ENCODE measurements at places on chromosomes 2 and 18.

GRCh38 chr2:42194428-42194827 is 25.3 kb downstream of the EML4 start:
- no peak for DNase-seq

DNA sequence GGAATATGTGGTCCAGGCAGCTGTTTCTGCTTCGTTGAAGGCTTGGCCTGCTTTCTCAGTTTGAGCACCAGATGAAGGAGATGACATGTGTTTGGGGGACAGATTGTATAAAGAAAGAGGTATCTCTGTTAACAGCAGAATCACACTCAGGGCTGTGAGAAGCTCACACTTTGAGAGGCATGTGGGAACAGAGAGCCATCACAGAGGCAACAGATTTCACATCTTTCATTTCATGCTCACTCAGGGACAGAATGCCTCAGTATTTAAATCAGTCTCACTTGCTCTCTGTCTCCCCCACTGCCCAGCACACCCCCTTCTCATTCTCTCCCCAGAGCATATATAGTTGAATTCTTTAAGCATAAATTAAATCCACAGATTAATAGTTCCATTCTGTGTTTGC is 37.4 kb downstream of the KIAA2012 start:
- DNase-seq: no peak

- DNase-seq: no peak
Observed at GRCh38 chr2:163133602-163134001, 295.0 kb upstream of the KCNH7 start.

DNA sequence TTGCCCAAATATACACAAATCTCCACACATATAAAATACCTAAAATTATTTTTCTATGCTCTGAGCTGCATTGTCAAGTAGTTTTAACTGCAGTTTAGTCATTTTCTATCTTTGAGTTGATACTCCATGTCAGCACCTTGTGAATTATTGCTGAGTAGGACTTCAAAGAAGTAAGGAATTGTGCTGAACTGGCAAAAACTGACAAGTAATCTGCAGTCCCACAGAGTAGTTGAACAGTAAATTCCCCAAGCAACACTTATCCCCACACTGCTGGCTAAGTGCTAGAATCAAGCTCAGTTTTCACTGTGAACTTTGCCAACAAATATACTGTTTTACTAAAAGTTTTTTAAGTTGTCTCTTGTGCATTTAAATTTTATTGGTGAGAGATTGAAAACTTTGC is 141.8 kb upstream of the ST6GAL2 start:
- no peak for DNase-seq

- no peak for DNase-seq
Observed at GRCh38 chr2:177629357-177630024, 236.9 kb downstream of the AGPS start.

DNA sequence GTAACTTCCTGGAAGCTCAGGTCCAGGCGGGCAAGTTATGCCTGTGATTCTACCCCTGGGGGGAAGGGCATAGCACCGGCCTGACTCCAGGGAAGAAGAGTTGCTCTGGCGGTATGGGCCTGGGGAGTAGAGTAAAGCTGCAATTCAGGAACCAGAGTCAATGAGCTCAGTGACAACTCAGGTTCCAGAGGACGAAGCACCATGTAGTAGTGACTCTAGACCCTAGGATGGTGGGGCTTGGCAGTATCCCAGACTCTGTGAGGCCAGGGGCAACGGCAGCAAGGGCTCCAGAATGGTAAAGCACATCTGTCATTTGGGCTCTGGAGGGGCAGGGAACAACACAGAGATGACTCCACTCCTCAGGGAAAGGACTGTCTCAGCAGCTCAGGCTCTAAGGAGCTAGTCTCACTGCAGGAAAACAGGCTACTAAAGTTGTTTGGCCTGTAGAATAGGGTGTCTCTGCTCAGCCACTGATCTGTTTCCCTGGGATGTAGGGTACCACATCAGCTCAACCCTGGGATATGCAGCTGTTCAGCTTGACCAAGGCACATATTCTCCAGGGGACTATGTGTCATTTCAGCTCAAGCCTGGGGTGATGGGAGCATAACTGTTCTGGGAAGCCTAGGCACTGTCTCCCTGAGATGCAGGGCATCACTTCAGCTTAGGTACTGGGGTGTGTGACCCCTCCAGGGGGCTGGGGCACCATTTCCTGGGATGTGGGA is 36.2 kb upstream of the RHOB start:
- DNase-seq: no peak

DNA sequence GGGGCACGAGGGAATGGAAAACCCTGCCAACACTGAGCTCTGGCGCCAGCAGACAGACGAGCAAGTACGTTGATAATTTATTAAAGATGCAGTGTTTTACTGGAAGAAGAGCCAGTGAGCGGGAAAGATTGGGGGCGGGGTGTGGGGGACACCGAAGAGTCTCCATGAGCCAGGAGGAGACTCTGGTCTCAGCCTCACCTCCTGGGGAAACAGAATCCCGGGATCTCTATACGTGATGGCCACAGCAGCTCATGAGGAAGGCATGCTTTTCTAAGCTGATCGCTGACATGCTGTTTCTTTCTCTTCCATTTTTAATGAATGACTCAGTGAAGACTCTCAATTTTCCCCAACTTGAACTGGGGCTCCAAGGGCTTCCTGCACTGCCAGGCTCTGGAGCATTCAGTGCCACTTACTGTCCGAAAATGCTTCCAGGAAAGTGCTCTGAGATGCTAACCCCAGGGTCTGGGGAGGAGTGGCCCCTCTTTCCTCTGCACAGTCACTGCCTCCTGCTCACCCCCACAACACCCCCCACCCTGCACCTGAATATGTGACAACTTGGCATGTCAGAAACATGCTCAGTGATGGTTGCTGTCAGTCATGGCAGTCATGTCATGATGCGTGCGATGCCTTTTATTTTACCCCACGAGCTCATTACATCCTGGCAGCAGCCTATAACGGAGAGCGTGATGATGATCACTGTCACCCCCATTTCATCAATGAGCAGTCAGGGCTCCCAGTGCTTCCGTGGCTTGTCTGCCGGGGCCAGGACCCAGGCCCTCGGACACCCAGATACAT is 164.2 kb upstream of the CAPN13 start:
- DNase-seq: no peak

- DNase-seq: no peak
Observed at GRCh38 chr2:182522972-182523473, 96.2 kb upstream of the PDE1A start.

GRCh38 chr2:7201851-7202250 is 284.6 kb downstream of the RNF144A start:
- DNase-seq: no peak

DNA sequence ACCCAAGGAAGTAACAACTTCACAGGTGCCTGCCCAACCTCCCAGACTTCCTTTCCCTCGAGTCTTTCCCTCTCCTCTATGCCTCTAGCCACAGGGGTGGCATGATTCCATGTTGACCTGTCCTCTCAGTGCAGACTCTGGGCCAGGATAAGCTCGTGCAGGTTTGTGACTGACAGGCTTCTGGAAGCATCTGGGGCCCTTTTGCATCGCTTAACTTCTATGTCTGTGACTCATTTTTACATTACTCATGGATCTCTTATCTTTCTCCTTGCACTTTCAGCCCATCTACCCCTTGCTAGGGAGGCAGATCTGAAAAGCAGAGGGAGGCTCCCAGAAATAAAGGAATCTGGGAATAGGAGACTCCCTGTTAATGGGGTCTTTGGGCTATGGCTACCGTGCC is 98.5 kb upstream of the RIOK3 start:
- no peak for DNase-seq

DNA sequence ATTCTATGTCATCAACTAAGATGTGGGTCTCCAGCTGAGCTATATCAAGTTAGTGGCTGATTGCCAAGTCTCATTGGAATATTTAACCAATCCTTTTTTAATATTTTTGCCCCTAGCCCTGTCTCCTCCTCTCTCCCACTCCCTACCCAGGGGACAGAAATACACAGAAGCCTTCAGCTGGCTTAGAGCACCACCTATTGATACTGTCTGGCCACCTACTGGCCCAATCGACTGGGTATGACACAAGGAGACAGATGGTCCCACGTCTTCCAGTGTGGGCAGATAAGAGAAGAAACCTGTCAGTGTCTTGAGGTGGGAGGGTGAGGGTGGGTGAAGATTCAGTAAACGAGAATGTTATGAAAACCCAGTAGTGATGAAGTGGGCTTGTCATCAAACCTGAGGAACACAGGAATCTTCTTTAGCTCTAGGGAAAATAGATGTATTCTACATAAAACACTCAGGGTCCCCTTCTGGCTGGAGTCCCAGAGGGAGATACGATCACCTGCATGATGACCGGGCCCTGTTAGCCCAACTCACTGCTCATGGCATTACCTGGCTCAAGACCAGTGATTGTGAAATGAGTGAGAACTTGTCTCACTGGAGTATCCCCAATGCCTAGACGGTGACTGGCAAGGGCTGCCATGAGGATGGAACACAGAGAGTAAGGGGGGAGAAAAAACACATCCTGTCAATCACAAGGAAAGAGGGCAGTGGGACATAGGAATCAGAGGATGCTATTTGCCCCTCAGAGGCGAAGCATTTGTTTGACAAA is 26.7 kb downstream of the POLR1A start:
- DNase-seq: no peak

DNA sequence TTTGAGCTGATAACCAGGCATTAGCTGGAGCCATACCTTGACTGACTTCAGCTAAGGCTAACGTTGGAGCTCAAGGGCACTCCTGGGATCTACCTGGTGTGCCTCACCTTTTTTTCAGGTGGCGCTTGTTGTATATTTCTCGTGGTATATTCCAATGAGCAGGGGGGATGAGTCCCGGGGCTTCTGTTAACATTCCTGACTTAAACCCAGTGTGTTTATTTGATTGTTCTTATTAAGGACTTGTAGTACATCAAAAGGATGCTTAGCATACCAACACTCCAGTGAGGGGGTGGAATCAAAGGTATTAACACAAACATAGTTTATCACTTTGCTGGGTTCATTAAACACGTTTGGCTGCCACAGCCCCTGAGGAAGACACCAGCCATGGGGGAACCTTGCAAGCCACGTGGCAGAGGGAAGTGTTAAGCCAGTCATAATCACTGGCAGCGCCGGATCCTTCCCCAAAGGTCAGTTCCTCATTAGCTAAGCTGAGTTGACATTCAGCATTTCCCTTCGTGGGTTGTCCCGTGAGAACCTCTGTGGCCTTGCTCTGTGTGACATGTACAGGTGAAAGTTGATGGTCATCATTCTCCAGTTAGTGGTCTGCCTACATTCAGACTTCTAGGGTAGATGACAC is 119.5 kb upstream of the MCFD2 start:
- DNase-seq: no peak

DNA sequence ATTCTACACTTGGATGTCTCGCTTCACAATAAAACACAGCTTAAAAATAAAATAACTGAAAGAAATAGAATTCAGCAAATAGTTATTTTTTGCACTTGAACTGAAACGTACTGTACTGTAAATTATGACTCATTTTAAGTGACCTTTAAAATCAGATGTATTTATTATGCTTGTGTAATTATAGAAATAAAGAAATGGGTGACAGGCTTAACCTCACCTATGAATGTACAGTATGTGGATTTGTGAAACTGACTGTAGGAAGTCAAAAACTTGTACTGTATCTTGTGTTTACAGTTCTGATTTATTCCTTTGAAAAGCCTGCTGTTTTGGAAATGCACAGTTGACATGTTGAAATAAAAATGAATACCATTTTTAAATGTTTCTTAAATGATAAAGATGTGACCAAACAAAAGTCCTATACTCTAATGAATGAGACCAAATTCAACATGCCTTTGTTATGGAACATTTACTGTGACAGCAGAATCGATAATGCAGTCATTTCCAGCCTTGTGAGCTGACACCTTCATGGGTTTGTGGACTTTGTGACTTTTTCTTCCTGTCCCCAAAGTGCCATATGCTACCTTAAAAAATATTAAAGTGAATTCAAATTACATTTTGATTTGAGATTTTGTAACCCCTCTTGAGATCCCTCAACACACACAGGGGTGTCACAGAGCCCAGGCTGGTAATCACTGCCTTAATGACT is 32.7 kb downstream of the NEMP2 start:
- no peak for DNase-seq
